ENCODE measurements at places on chromosomes 2 and 18.

GRCh38 chr2:227058888-227059399, 105.1 kb downstream of the COL4A4 start:
- no peak for DNase-seq

- DNase-seq = no peak
Measured at GRCh38 chr18:26175481-26175880, 41.8 kb downstream of the PSMA8 start.

- DNase-seq = no peak
Measured at GRCh38 chr2:154488801-154489200, 209.7 kb upstream of the KCNJ3 start.

- no peak for DNase-seq
Measured at GRCh38 chr2:7703543-7704144, 786.4 kb downstream of the RNF144A start.

DNA sequence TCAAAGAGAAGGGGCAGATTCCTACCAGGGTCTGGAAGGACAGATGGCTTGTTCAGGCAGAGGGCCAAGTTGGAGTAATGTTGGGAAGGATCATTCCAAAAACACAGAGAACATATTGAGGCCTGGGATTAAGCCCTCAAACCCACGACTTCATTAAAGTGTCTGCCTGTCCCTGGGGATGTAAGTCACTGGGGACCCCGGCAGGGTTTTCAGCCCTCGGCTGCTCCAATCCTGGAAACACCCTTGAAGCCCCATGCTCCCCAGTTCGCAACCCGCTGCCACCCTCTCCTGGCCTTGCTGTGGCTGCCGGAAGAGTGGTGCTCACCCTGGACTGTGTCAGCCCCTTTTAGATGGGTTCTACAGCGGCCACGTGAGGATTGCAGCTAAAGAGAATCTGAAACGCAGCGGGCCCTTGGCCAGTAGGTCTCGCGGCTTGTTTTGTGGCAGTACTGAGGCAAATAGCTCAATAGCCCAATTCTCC, 79.9 kb downstream of the EPAS1 start:
- no peak for DNase-seq

GRCh38 chr2:34105006-34105767, 506.1 kb upstream of the FAM98A start:
- no peak for DNase-seq

- peak; percentile 20 for DNase-seq
Measured at GRCh38 chr2:224308272-224308911, 93.5 kb downstream of the FAM124B start.

DNA sequence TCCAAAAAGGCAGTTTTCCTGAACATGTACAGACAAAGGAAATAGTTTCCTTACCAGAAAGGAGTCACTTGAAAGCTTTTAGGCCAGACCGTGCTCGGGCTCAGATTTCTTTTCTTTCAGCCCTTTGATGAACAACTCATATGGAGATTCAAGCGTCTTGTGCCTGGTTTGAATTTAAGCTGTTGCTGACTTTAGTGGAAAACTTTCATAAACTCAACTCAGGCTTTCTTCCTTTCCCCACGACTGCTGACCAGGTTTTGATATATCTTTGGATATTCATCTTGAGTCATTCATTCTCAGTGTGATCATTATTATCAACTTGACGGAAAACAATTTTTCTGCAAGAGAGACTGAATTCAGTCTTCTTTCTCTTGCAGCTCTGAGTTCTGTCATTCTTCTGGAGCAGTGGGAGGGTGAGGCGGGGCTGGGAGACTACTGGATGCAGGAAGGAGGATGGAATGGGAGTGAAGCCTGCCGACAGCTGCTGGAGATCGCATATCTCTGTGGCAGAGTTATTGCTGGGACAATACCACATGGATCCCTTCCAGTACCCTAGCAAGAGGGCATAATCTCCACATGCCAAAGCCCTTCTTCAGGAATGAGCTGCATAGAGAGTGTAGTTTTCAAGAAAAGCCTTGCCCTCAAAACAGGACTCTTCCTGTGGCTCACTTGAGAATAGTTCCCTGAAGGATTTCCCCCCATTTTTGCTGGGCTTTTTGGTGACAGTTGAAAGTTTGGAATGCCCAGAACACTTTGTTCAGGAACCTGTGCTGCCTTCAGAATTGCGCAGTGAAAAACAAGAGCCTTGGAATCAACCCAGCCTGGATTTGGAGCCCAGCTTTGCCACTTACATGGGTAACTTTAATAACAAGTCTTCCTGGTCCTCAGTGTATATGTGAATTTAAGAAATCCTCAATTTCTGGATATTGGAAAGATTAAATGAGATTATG, 364.4 kb downstream of the ZNF521 start:
- DNase-seq = no peak

- DNase-seq = no peak
Measured at GRCh38 chr2:221262651-221263050, 309.5 kb downstream of the EPHA4 start.

DNA sequence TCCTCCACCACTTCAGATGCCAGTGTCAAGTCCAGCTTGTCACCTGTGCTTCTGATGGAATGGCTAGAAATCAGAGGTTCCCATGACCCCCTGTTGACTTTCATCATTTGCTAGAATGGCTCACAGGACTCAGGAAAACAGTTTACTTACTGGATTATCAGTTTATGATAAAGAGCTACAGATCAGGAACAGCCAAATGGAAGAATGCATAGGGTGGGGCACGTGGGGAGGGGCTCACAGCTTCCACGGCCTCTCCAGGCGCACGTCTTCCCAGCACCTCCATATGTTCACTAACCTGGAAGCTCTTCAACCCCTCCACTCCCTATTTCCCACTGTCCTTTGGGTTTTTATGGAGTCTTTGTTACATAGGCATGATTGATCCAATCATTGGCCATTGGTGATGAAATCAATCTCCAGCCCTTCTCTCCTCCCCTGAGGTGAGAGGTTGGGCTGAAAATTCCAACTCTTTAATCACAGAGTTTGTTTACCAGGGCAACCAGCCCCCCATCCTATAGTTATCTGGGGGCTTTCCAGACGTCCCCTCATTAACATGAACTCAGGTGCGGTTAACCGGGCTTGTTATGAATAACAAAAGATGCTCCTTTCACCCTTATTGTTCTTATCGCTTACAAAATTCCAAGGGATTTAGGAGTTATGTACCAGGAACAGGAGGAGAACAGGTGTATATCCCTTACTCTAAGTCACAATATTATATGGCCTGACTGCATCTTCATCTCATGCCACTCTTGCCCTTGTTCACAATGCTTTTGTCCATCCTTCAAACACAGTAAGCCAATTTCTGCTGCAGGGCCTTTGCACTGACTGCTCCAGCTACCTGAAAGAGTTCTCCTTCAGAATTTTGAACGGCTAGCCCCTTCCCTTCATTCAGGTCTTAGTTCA, 35.2 kb downstream of the ANXA4 start:
- DNase-seq = no peak

- DNase-seq = peak; percentile 73
Measured at GRCh38 chr2:6865346-6866274, at the start of gene CMPK2. TSS of gene CMPK2 (minus strand) at chr2:6865907. CDS start at chr2:6865696, 211 bp downstream.

GRCh38 chr2:98134172-98135005, 47.4 kb downstream of the VWA3B start:
- DNase-seq = peak; percentile 88

GRCh38 chr18:52588931-52589330, 248.9 kb downstream of the DCC start:
- no peak for DNase-seq

- no peak for DNase-seq
Measured at GRCh38 chr18:43159086-43159770, 43.7 kb upstream of the RIT2 start.

DNA sequence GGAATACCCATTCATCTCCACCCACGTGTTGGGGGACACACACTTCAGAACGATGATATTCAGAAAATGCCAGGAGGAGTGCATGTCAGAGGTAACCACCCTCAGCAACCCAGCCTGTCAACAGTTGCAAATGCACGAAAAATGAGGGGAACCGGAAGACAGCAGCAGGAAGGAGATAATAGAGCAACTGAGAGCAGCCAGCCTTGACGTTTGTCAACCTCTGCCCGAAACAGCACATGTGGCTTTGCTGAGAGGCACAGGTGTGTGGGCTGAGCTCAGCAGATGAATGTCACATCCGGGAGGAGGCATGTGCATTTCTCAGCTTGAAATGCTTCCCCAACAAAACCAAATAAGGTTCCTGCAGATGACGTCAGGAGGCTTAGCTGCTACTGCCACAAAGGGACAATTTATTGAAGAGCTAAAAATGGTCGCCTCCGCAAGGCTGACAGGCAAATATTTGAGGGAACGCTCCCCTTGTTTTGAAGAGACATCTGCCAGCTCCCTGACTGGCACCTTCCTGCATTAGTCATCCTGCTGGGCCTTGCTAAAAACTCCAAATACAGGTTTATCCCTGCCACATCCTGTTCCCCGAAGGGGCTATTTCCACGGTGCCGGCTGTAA, 419.0 kb downstream of the NBAS start:
- no peak for DNase-seq

GRCh38 chr18:26051843-26052242, 38.6 kb downstream of the SS18 start:
- DNase-seq = no peak

- no peak for DNase-seq
Measured at GRCh38 chr18:46809145-46809544, 52.3 kb upstream of the ST8SIA5 start.

DNA sequence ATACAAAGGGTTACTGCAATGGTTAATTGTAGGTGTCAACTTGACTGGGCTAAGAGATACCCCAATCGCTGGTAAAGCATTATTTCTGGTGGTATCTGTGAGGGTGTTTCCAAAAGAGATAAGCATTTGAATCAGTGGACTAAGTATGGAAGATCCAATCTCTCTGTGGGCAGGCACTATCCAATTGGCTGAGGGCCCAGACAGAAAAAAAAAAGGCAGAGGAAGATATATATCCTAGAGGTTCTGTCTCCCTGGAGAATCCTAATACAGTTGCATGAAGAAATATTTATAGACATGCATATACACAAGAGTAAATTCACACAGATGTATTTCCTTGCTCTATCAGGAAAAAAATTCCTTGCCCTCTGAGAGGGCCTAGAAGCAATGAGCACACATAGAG, 43.9 kb downstream of the TBC1D8 start:
- no peak for DNase-seq

GRCh38 chr2:17821535-17822444, 5.5 kb downstream of the MSGN1 start:
- no peak for DNase-seq

DNA sequence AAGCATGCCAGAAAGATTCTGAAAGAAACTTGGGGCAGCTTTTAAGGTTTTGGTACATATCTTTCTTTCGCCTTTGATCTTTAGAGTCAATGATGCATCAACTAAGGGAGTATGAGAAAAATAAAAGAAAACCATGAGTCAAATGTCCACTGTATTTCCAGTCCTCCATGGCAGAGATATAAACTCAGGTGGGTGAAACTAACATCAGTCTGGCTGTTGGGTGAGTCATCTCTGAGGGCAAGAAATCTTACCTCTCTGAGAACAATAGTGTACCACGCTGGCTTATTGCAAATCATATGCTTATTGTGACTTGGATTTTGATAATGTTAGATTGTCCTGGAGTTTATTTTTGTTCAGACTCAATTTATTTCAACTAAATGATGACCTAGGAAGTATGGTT, 521.0 kb downstream of the PLCL1 start:
- no peak for DNase-seq

DNA sequence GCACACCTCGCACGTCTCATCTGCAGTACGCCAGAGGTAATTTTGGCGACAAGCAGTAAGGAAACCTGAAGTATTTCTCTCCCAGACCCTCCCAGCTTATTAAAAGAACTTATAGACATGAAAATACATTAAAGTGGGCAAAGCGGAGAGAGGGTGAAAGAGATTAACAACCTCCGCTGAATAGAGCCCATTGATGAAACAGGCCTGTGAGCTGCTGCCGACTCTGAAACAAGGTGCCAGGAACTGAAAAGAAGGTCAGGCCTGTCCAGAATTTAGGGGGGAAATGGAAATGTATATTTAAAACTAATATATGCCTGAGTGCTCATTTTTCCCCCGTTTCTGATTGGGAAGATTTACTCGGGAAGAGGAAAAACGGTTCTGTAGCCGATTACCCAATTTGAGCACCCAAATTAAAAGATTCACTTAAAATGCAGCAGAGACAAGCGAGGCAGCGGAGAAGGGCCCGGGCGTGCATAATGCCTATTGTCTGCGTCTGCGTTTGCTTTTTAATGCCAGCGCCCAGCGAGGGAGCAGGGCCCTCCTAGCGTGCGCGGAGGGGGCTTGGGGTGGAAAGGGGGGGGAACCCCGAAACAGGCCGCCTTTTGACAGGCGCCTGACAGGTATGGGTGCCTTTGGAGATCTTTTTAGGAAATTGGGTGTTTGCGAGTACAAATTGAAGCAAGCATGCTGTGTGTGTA, 316.2 kb downstream of the GBX2 start:
- no peak for DNase-seq

DNA sequence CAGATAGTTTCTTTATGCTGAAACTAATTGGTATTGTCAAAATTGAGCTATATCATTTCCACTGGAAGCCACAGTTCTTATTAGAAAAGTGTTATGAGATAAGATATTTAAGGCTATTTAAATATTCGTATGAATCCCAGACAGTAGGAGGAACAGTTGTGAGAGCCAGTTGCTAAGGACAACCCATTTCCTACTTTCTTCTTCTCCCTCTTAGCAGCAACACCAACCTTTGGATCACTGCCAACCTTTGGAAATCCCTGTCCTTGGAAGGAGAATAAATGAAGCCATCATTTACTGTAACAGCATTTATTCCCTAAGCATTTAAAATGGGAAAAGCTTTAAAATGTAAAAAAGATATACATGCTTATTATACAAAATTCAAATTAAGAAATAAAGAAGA, 85.8 kb downstream of the PLCL1 start:
- no peak for DNase-seq

DNA sequence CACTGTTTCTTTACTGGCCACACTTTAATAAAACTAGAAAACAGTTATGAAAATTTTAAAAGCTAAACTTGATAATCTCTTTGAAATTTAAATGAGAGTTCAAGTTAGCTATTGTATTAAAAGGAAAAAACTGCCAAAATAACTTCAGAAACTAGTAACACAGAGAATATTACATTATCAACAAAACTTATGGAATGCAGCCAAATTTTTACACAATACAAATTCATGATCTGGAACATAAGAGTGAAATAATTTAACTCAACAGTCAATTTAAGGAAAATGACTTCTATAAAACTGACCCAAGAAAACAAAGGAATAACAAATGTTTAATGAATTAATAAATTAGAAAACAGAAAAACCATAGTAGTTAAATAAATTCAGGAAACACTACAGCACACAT, 65.0 kb downstream of the TCF4 start:
- no peak for DNase-seq

DNA sequence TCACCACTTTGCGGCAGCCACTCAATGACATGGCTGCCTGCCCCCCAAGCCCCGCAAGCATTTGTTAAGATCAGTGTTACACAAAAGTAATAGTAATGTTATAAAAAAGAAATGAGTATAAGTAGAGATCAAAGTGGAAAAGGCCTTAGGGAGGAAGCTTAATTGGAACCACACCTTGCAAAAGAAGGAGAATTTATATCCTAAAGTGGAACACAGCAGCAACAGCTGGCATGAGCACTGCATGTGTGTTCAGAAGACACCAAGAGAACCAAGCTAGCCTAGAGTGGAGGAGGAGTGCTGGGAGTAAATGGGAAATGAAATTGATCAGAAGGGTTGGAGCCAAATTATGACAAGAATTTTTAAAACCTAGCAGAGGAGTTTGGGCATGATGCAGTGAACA, 73.1 kb upstream of the STK17B start:
- DNase-seq = no peak

All from CD14-positive monocyte (primary cell).